Tibial artery (tissue), 4 donors: ENCODE measurements at places on chromosomes 7 and 10.

DNA sequence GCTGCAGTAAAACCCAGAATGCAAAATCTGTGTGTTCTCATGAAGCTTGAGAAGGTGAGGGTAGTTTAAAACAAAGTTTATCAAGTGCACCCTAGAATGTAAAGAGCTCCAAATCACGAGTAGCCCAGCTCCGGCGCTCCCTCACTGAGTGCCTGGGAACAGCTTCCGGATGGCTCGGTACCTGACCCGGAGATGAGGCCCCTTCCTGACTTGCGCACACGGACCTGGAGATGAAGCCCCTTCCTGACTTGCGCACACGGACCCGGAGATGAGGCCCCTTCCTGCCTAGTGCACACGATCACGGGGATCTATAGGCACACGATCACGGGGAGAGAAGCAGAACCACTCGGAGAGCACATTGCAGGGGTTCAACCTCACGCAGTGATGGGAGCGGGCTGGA lies 322.1 kb upstream of the RNF32 start:
- no peak for DNase-seq

DNA sequence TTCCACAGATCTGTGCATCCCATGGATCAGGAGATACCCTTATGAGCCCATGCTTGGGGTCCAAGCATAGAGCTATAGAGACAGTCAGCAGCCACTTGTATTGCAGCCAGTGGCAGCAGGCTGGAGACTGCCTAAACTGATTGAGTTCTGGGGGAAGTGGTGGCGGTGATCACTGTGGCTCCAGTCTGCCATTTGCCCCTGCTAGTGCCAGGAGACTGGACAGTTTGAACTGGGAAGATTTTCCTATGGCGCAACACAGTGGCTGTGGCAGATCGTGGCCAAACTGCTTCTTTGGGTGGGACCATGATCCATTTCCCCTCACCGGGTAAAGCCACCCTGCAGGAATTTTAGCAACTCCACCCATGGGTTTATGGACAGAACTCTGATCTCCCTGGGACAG lies 679.7 kb upstream of the SEMA3D start:
- no peak for DNase-seq

DNA sequence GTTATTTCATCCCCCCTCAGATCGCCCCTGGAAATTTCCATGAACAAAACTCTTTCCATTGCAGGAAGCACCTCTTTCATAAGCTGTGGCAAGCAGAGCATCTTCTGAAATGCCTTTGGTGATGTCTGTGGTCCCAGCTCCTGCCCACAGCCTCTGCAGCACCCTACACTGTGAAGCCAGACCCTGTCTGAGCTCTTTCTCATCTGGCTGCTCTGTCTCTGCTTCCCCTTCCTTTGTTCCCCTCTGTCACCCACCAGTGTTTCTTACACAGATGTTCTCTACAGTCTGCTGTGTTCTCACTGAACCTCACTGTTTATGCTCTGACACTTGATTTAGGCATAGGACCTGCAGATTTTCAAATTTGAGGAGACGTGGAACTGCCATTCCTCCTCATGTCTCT lies 1.9 kb upstream of the TAS2R39 start:
- no peak for DNase-seq

GRCh38 chr10:59771162-59771807 lies 18.0 kb upstream of the MRLN start:
- DNase-seq, result no peak

DNA sequence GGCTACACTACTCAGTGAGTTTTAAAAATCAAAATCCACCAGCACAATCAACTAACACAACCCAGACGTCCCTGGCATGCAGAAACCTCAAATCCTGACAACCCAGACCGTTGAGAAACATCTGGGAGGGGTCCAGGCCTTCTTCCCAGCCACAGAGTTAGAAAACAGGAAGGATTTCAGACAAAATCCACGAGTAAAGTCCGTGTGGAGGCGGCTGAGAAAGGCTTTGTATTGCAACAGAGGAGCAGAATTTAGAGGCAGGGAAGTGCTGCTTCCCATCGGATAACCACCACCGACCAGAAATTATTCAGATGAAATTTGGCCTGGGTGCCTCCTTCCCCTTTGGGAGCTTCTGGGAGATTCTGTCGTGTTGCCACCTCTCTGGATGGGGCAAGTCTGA lies 61.5 kb downstream of the TNS3 start:
- DNase-seq, result peak; percentile 92

DNA sequence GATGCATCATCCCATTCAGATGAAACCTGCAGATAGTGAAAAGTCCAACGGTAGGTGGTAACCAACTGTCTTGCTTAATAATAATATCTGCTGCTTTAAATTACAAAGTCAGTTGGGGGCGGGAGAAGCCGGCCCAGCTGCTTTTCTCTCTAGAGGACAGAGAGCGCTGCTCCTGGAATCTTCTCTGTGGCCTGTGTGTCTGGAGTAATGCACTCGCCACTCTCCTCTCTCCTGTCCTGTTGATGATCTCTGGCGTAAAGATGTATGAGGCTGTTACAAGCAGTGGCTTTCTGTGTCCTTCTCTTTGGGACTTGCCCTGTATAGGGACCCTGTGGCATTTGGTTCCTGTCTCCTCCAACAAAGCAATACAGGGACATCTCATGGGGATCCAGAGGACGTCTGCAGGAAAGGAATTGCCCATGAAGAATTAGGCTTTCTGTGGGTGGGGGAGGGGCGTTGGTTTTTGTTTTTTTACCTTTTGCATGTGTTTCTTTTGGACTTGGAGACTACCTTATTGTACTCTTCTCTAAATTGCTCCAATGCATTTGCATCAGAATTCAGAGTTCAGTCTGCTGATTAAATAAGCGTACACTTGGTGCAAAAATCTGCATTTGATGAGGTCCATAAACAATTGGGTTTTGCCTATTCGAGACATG lies 231.6 kb downstream of the CELF2 start:
- DNase-seq, result no peak

DNA sequence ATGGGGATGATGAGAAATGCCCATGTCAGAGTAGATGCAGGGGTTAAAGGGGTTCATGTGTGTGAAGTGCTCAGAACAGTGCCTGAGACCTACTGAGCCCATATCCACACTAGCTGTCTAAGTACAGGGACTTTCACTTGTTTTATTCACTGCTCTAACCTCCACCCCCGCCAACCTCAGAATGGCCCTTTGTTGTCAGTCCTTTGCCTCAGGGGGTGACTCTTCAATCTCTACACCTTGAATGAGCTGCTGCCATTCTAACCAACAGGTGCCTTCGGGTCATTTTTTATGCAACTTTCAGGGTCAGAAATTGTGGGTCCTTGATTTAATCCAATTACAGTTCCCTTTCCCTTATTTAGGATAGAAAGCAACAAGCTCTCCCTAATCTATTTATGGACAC lies 26.2 kb downstream of the VSTM4 start:
- no peak for DNase-seq

DNA sequence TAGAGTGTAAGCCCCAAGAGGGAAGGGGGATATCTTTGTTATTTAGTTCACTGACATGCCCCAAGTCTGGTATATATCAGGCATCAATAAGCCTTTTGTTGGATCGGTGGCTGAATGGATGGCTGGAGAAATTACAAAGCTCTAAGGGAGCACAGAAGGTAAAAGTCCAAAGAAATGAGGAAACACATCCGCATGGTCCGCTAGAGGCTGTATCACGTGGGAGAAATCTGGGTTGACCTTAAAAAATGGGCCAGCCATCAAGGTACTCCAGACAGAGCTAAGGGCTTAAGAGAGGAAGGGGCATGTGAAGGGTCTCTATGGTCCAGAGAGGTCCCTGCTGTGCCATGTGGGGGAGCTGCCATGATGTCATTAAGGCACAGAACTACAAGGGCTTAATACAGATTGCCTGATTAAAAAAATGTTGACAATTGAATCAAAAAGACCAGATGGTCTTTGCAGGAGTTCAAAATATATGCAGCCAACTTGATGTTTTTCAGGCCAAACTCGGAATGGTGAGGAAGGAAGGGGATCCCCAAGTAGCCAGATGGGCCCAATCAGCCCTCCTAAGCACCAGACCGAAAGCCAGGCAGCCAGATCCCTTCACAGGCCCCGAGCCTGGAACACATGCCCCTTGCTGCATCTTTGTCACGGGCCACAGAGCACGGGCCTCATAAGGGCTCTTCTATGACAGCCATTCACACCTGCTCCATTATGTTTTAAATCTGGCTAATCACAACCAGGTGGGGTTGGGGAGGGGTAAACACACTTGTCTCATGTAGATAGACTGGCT lies 31.9 kb downstream of the SCRN1 start:
- DNase-seq, result no peak

GRCh38 chr7:139821349-139822105 lies 7.5 kb upstream of the TBXAS1 start:
- DNase-seq, result no peak

GRCh38 chr10:22437620-22438588 lies 92.6 kb downstream of the SPAG6 start:
- DNase-seq, result peak; percentile 68

GRCh38 chr10:28785018-28785417 lies 107.7 kb downstream of the BAMBI start:
- no peak for DNase-seq

DNA sequence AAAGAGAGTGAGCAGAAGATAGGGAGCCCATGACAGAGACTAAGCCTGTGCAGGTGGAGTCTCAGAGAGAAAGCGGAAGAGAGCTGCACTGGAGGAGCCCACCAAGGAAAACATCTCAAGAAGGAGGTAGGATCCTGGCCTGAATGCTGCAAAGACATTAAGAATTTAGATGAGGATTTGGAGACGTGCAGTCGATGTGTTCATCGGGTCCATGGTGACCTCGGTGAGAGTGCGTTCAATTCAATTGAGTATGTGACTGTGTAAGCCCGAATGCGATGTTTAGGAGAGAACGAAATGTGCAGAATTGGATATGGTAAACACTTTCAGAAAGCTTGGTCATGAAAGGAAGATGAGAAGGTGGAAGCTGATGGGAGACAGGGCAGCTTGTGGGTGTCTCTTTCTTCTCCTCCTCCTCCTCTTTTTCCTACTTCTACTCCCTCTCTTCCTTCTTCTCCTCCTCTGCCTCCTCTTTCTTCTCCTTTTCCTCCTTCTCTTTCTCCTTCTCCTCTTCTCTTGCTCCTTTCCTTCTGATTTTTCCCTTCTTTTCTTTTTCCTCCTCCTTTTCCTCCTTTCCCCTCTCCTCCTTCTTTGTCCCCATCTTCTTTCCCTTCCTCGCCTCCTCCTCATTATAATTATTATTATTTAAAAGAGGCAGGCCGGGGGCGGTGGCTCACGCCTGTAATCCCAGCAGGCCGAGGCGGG lies 276.0 kb downstream of the RPS24 start:
- no peak for DNase-seq

- DNase-seq, result no peak
These were observed 11.7 kb upstream of the PWWP2B start for GRCh38 chr10:132385389-132385667.

GRCh38 chr10:45602082-45602730 lies 70.4 kb downstream of the ZFAND4 start:
- DNase-seq, result no peak

GRCh38 chr10:74437822-74438221 lies 286.8 kb downstream of the ADK start:
- no peak for DNase-seq

DNA sequence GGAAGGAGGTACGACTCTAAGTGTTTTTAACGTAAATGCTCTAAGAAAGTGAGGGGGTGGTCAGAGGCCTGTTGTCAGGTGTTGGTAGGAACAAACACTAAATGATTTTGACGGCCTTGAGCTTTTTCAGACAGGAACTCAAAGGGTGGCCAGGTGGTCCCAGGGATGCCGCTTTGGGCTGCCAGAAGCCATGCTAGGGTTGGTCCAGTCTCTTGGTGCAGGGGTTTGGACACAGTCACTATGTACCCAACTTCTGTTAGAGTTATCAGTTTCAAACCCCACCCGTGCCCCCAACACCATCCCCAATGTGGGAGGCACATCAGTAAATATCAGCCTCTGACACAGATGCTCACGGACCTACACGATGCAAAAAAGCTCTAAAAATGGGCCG lies 9.3 kb downstream of the ATP6V0E2 start:
- DNase-seq, result no peak

DNA sequence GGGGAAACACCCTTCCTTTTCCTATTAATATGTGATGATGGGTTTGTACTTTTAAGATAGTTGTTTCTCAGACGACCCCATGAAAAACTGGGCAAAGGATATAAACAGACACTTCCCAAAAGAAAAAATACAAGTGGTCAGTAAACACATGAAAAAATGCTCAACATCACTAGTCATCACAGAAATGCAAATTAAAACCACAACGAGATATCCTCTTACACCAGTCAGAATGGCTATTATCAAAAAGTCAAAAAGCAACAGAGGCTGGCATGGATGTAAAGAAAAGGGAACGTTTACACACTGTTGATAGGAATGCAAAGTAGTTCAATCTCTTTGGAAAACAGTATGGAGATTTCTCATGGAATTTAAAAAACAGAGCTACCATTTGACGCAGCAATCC lies 111.4 kb upstream of the ZEB1 start:
- no peak for DNase-seq

GRCh38 chr10:19877466-19878255 lies 61.4 kb downstream of the PLXDC2 start:
- peak; percentile 36 for DNase-seq

GRCh38 chr10:47010036-47010435 lies 98.8 kb downstream of the PTPN20 start:
- no peak for DNase-seq

DNA sequence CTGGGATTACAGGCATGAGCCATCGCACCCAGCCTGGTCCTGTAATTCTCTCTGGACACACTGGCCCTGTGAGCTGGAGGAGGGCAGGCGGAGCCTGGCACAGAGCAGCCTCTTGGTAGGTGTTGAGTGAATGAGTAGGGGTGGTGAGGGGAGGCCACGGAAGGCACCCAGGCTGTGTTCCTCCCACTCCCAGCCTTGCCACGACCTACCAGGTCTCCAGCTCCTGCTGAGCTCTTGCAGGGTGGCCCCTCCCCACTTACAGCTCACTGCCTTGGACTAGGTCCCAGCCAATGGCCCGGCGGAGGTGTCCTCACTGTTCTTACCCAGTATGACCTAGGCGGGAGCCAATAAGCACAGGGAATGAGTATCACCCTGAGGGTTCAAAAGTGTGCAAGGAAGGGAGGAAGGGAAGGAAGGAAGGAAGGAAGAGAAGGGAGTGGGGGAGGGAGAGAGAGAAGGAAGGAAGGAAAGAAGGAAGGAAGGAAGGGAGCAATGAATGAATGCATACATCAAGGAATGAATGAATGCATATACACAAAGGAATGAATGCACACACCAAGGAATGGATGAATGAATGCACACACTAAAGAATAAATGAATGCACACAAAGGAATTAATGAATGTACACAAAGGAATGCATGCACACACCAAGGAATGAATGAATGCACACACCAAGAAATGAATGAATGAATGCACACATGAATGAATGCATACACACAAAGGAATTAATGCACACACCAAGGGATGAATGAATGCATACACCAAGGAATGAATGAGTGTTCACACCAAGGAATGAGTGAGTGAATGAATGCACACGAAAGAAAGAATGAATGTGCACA lies 45.5 kb downstream of the GTF2IRD1 start:
- DNase-seq, result no peak

- no peak for DNase-seq
These were observed 53.6 kb downstream of the AFAP1L2 start for GRCh38 chr10:114350751-114351150.

DNA sequence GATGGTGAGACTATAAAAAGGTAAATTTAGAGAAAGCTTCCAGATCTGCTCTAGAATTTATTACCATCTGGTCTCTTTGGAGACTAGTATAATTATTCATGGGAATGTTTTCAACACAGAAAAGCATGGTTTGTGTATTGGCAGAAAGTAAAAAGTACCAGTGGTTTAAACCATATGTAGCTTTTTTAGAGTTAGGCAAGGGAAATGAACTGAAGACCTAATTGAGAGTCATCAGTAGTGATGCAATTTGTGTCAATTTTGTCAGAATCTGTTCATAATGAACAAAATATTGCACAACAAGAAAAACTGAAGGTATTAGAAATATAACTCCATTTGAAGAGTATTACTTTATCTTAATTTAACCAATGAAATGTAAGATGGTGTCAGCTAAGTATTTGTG lies 181.4 kb downstream of the ADK start:
- DNase-seq, result no peak
